CD4-positive, alpha-beta T cell (primary cell): ENCODE measurements at places on chromosomes 6 and 20. TPM values are rescaled to one million over a fixed set of nuclear protein-coding genes. Genes with fewer than 3 reads are reported as not detected.

The NFATC2 gene
- total RNA-seq = 33.2 TPM

GRCh38 chr6:140204154-140204553, 829.7 kb upstream of the CITED2 start:
- no peak overlapping the region for H3K27ac ChIP-seq
- no peaks in the 10 kb centered on the region for H3K27me3 ChIP-seq
- no peaks in the 10 kb centered on the region for H3K36me3 ChIP-seq

The STMND1 gene
- not detected for total RNA-seq

- no peaks in the 10 kb centered on the region for H3K36me3 ChIP-seq
- no peaks in the 10 kb centered on the region for H3K4me1 ChIP-seq
- DNase-seq = no peak
- H3K27me3 ChIP-seq = no peaks in the 10 kb centered on the region
- no peak overlapping the region for H3K27ac ChIP-seq
- H3K4me3 ChIP-seq = no peak overlapping the region
These were observed 98.6 kb downstream of the RFX6 start for GRCh38 chr6:116975600-116975999.

DNA sequence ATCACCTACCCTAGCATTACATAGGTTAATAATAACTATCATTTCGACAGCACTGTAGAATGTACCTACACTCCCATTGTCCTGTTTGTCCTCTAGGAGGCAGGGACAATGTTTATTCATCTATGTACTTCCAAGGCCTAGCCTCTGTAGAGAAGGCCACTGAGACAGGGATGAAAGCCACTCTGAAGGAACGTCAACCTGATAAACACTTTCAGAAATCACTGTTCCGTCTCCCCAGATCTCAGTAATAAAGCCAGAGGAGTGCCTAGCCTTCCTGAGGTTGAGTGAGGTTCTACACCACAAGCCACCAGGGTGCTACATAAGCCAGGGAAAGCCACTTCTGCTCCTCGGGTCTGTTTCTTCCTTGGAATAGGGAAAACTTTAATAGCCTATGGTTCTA, 44.8 kb downstream of the POPDC3 start:
- no peaks in the 10 kb centered on the region for H3K36me3 ChIP-seq
- DNase-seq = no peak
- H3K27me3 ChIP-seq = peaks cover 25% of the 10 kb centered on the region
- no peak overlapping the region for H3K4me3 ChIP-seq
- no peak overlapping the region for H3K27ac ChIP-seq

DNA sequence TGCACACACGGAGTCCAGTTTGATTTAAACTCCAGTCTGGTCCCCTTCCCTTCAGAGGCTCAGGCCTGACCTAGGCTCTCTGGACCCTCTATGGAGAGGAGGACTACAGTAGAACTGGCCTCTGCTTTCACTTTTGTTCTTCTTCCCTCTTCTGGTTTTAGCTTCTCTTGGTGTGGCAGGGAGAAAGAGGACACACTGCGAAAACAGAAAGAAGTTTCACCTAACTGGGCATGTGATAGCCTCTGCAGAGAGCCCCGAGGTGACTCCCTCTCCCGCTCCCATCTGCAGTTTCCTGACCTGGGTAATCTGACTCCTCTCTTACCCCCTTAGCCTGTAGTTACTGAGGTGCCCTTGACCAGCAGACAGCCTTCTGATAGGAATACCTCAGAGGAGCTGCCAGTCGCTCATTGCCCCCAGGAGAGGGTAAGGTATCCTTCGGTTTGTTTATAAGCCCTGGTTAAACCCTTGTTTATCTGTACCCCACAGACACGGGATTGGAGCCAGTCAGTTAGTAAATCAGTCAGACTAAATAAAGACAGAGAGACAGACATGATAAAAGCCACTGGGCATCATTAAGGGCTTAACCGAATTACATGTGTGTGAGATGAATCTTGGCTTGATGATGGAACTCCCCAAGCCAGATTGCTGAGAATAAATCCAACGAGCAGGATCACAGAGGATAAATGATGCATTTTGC, 12.0 kb upstream of the DTNBP1 start:
- H3K27me3 ChIP-seq = no peaks in the 10 kb centered on the region
- H3K4me3 ChIP-seq = no peak overlapping the region
- H3K27ac ChIP-seq = no peak overlapping the region

DNA sequence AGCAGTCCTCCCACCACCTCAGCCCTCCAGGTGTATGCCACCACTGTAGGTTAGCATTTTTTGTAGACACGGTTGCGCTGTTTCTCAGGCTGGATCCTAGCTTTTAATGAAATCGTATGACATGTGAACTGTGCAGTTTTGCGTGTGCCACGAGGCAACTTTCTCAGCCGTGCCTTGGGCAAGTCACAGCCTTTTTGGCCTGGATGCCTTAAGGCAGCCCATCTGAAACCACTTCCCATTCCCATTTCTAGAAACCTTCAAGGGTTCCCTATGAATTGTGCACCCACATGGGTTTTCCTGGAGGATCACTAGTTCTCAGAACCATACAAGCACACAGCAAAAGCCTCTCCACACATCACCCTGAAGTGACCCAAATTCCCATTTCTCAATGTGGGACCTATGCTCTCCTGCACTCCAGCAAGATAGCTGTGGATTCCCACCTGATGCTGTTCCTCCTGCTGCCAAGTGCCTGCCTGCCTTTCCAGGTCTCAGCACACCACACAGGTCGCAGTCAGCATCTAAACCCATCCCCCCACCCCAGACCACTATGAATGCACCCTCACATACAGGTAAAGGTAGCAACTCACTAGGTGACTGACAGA, 28.9 kb downstream of the SNX5 start:
- peaks cover 29% of the 10 kb centered on the region for H3K36me3 ChIP-seq
- DNase-seq = no peak
- no peak overlapping the region for H3K27ac ChIP-seq
- H3K4me1 ChIP-seq = peaks cover 12% of the 10 kb centered on the region

The MTFR2 gene
- total RNA-seq = 1.1 TPM

DNA sequence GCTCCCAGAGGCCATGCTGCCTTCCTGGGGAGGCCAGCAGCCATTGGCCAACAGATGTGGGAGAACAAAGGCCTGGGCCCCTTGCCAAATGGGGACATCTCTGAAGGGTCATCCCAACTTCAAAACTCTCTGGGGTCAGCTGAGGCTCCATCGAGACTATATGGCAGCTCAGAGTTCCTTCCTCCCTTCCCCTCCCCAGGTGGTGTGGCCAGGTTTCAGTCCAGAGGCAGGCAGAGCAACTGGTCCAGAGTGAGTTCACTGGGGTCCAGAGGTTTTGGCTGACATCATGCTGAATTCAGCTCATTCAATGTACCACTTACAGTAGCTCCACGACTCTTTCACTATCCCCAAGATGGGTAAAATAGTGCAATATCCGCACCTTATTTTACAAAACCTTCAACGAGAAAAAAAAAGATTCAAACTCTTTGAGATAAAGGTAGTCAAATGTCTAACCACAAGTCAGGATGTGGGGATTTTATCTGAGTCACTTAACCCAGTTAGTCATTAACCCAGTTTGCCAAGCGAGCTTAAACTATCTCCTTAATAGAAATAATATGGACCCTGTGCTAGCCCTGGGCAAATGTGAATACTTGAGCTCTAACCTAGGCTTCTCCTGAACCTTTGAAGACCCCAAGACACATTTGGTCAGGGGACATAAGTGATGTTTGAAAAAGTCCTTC, 108.4 kb upstream of the PLEKHG1 start:
- H3K27me3 ChIP-seq = no peaks in the 10 kb centered on the region
- peaks cover 24% of the 10 kb centered on the region for H3K4me1 ChIP-seq
- no peak overlapping the region for H3K27ac ChIP-seq
- H3K4me3 ChIP-seq = no peak overlapping the region
- no peaks in the 10 kb centered on the region for H3K36me3 ChIP-seq

DNA sequence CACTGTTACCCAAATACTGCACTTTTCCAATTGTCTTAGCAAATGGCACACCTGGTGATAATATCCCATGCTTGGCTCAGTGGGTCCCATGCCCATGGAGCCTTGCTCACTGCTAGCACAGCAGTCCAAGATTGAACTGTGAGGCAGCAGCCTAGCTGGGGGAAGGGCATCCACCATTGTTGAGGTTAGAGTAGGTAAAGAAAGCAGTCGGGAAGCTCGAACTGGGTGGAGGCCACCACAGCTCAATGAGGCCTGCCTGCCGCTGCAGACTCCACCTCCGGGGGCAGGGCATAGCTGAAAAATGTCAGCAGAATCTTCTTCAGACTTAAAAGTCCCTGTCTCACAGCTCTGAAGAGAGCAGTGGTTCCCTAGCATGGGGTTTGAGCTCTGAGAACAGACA, 9.2 kb upstream of the CST2 start:
- no peaks in the 10 kb centered on the region for H3K36me3 ChIP-seq
- H3K27me3 ChIP-seq = no peaks in the 10 kb centered on the region
- no peaks in the 10 kb centered on the region for H3K4me1 ChIP-seq
- no peak for DNase-seq

The RAD21L1 gene
- total RNA-seq = 0.58 TPM

The CDH4 gene
- 0.11 TPM for total RNA-seq

- no peaks in the 10 kb centered on the region for H3K27me3 ChIP-seq
- DNase-seq = no peak
- H3K4me1 ChIP-seq = no peaks in the 10 kb centered on the region
- no peak overlapping the region for H3K4me3 ChIP-seq
- no peak overlapping the region for H3K27ac ChIP-seq
These were observed 285.4 kb upstream of the FLRT3 start for GRCh38 chr20:14622796-14623195.

The PGC gene
- not detected for total RNA-seq

- no peak overlapping the region for H3K4me3 ChIP-seq
- H3K27me3 ChIP-seq = no peaks in the 10 kb centered on the region
- peaks cover 57% of the 10 kb centered on the region for H3K36me3 ChIP-seq
- peaks cover 14% of the 10 kb centered on the region for H3K4me1 ChIP-seq
These were observed 20.9 kb downstream of the DEK start for GRCh38 chr6:18243302-18243893.

GRCh38 chr6:36358226-36358915, 21.7 kb upstream of the BNIP5 start:
- no peak overlapping the region for H3K4me3 ChIP-seq
- H3K36me3 ChIP-seq = no peaks in the 10 kb centered on the region
- H3K27me3 ChIP-seq = no peaks in the 10 kb centered on the region
- no peak for DNase-seq
- peaks cover 7% of the 10 kb centered on the region for H3K4me1 ChIP-seq

The DNAH8 gene
- 0.03 TPM for total RNA-seq

- DNase-seq = no peak
- H3K4me3 ChIP-seq = no peak overlapping the region
- peaks cover 52% of the 10 kb centered on the region for H3K36me3 ChIP-seq
- no peak overlapping the region for H3K27ac ChIP-seq
- H3K27me3 ChIP-seq = no peaks in the 10 kb centered on the region
These were observed 203.3 kb downstream of the PREX1 start for GRCh38 chr20:48624315-48625020.

DNA sequence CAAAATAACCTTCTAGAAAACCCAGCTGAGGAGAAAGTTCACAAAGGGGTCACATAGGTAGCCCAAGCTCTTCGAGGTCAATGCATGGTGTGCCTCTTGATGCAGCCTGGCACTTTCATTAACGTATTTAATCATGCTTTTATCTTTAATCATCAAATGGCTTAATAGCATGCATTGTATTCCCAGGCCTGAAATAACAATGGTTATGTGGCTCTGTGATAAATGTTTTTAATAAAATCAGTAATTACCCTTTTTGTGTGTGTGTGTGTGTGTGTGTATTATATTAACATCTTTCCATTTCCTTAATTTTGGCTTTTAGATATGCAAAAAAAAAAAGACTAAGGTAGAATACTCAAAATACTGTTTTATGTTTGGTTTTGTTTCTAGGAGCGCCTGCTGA, 681.8 kb downstream of the PTPRT start:
- no peaks in the 10 kb centered on the region for H3K4me1 ChIP-seq
- no peak for DNase-seq
- H3K4me3 ChIP-seq = no peak overlapping the region
- H3K36me3 ChIP-seq = no peaks in the 10 kb centered on the region
- H3K27ac ChIP-seq = no peak overlapping the region
